ENCODE measurements at places on chromosomes 12 and 14.

GRCh38 chr14:34629344-34629656 lies 648 bp downstream of the SNX6 start:
- no peak for DNase-seq

DNA sequence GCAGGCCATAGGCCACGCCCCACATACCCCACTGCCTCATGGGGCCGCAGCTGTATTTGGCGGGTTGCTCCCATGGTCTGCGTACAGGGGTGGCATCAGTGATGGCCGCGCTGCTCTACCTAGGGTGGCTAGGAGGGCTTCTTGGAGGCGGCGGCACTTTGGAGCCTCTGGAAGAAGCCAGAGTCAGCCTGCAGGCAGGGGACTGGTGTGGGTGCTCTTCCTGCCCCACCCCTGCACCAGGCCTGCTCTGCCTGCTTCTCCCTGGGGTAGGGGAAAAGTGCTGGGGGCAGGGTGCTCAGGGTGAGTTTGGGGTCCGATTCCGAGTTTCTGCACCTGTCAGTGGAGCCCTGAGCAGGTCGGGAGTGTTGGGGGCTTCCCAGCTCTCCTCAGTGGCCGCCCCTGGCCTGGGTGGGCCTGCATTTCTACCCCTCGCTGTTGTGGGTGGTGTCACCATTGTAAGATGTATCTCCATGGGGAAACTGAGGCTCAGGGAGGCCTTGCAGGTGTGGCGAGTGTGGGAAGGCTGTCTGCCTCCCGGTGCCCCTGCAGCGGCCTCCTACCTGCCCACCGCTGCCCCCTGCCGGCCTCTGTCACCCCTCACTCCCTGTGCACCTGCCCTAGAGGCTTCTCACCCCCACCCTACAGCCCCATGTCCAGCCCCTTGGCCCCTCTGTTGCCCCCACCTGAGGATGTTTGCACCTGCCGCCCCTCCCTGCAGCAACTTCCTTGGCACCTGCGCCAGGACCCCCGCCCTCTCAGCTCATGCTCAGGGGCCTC lies 5.5 kb downstream of the CEP170B start:
- peak; percentile 36 for DNase-seq

GRCh38 chr14:81938341-81938740 lies 404.7 kb upstream of the SEL1L start:
- no peak for DNase-seq

GRCh38 chr12:51846911-51847642 lies 1.4 kb downstream of the FIGNL2 start:
- DNase-seq: no peak

- DNase-seq: peak; percentile 24
These were observed 503 bp downstream of the FBXO21 start for GRCh38 chr12:117189725-117190209.

DNA sequence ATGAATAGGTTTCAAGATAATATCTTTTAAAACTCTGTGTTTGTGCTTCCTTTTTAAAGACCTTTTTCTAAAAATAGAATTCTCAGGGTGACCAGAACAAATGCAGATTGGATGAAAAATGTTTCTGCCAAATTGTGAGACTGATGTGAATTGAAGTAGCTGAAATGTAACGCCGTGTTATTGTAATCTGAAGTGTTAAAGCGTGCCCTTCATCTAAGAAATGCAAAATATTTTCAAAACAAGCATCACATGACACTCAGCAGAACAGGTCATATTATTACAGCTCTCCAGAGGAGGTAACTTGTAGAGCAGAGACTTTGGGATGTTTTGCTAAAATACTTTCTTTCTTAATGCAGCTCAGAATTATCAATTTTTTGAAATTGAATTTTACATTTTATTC lies 90.0 kb upstream of the PLEKHA5 start:
- no peak for DNase-seq

GRCh38 chr14:33758547-33758946 lies 192.3 kb downstream of the EGLN3 start:
- no peak for DNase-seq

GRCh38 chr12:92771001-92771400 lies 68.2 kb downstream of the PLEKHG7 start:
- DNase-seq: no peak

- DNase-seq: no peak
These were observed 32.5 kb downstream of the KRT76 start for GRCh38 chr12:52744493-52745156.

GRCh38 chr12:9702255-9702654 lies 30.6 kb downstream of the CLECL1 start:
- no peak for DNase-seq

DNA sequence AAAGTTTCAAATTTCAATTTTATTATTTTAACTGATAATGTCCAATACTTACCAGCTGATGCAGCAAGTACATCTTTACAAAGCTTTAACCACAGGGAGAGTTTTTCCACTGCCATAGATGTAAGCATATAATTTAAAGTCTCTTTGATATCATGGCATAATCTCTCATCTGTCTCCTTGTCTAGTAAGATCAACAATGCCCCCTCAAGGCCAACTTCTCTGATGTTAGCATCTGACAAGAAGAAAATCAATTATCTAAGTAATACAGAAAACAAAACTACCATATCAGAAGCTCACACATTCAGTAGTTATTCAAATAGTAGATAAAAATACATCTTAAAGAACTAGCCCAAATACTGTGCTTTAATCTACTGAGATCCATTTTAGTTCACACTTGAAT lies 94.2 kb downstream of the HEATR5A start:
- no peak for DNase-seq

- DNase-seq: no peak
These were observed 1.3 kb upstream of the PTGDR start for GRCh38 chr14:52266179-52266578.

DNA sequence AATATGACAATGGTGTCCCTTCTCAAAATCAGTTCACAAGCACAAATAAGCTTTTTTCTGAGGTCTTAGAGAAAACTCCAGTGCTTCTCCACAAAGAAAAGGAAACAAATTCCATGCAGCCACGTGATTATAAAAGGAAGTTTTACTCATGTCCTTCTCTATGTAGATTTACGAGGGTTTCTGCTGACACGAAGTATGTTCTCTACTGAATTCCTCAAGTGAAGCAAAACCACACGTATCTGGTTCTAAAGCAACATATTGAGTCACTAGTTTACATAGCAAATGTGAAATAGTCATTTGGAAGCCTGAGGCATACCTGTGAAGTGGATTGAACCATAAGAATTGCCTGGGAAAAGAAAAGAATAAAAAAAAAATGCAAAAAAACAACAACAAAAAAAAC lies 31.9 kb downstream of the BMP4 start:
- DNase-seq: no peak

GRCh38 chr12:64450057-64450640 lies 1.8 kb upstream of the TBK1 start:
- DNase-seq: no peak

DNA sequence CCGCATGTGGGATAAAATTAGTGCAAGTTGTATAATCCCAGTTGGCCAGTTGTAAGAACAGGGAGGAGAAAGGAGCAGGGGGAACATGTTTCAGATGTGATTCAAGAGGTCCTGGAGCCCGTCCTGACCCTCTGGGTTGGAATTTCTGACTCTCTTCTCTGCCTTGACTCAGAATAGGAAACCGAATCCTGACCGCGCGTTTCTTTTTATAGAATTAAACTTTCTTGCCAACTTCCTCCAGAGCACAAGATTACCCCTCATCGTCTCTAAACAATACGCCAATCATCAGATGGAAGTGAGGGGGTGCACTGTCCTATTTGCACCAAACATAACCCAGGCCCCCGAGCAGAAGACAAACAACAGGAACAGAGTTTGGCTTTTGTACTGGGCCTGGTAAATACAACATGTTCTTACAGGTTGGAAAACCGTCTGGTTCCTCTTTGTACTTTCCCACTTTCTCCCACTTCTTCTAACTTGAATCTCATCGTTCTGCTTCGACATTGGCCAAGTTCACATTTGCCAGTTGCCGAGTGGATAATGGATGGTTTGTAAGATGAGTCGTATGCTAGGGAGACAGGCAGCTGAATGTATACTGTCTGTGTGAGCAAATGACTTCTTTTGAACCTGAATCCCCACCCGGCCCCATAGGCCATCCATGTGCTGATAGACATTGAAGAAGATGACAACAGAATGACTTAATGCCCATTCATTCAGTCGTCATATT lies 42.6 kb upstream of the MED13L start:
- DNase-seq: no peak

DNA sequence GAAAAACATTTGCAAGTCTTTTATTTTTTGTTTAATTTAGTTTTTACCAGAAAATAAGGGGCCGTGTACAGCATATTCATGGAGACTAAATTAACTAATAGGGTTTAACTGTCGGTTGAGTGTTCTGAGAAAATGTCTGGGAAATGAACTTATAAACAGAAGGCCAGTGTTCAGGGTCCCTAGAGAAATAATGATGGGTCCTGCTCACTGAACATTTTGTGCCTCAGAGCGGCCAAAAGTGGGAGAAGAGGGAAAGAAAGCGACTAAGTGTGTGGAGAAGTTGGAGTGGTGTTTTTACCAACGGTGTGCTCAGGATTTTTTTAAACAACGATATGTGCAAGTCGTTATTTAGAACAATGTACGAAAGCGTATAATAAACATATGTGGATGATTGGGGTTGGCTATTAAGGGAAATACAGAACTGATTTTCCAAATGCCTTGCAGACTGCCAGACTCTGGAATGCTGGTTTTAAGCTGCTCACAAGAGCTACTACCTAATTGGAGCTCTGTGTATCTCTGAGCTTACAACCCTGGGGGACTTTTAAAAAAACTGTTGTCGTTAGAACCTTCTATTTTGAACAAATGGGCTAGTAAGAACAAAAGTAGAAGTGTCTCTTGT lies 166.7 kb downstream of the SLC38A4 start:
- no peak for DNase-seq

- no peak for DNase-seq
These were observed 117.4 kb downstream of the KTN1 start for GRCh38 chr14:55697414-55697861.

DNA sequence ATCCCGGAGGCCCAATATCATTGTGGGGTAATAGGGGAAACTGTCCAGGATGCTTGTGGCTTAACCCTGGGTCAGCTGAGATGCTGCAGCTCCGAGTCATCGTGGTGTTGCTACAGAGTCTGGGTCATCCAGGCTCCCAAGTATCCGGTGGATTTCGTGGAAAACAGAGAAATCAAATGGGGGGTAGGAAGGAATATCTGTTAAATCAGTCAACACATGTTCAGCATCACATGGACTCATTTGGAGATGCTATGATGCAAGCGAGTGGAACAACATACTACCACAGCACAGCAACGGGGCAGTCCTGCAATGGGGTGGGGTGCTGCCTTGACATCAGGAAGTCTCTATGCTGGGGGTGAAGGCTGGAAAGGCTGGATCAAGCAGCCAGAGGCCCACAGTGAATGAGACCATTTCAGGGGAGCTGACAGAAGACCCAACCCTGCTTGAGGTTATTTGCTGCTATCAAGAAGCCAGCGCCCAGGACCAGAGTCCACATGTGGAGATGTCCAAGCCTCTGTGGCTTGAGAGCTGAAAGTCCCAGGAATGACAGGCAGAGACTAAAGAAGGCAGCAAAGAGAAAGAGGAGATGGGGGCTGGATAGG lies 22.9 kb downstream of the VDR start:
- DNase-seq: no peak

DNA sequence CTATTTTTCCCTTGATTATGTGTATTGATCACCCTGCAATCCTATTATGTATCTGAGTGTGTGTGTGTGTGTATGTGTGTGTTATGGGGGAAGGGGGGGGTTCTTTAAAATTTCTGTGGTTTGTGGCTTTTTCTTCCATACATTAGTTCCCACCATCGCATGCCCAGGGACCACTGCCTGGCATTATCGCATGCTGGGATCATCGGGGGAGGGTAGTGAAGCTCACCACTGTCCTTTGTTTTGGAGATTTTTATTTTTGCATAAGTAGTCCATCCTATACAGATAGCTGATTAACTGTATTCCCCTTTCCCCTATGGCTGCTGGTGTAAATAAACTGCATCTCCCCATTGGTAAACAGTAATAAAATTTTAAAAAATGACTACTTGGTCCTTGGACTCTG lies 3.4 kb downstream of the ATXN7L3B start:
- DNase-seq: no peak

- DNase-seq: no peak
These were observed 178.4 kb upstream of the PARP11 start for GRCh38 chr12:4051596-4051995.

DNA sequence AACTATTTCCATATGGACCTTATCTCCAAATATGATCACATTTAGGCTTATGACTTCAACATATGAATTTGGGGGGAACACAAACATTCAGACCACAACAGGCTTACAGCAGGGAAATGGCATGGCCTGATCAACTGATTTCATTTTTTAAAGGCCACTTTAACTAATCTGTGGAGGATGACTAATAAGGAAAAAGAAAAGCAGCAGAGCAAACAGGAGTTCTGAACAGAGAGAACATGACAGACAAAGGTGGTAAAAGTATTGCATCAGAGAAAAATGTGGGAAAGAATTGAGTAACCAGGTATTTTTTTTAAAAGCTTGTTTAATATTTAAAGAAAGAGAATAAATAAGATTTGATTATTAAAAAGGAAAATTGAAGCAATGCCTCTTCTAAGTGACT lies 366.1 kb upstream of the TMPO start:
- DNase-seq: no peak

DNA sequence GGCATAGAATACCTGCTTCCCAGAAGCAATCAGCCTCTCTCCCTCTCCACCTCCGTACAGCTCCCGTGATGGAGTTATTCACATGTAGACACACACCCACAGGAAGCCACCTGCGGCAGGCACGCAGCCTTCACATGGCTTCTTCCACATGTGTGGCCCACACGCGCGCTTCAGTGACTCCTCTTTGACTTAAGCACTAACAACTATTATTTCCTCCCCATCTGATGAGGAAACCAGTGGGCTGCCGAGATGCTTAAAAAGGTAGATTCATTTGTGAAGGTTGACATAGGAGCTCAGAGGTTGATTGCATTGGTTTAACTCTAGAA lies 69.3 kb downstream of the PRMT8 start:
- no peak for DNase-seq

DNA sequence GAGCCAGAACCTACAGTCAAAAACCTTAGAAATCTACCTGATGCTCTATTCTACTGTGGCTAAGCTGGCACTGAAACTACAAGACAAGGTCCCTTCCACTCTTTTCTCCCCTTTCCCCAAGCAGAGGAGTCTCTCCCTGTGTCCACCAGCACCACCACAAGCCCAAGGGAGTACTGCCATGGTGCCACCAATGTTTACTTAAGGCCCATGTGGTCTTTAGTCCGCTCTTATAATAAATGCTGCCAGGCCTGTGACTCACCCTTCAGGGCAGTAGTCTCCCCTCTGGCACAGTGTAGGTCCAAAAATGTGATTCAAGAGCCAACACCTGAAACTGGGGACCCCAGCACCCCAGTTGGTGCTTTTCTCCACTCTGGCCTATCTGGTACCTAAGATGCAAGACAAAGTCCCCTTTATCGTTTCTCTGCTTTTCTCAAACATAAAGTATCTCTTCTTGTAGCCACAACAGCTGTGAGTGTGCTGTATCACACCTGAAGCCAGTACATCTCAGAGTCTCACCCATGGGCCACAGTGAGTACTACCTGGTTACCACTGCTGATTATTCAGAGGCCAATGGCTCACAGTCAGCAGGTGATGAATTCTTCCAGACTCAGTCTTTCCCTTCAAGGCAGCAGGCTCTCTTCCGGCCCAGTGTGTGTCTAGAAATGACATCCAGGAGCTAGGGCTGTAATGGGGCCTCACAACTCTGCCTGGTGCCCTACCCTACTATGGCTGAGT lies 29.3 kb downstream of the SLC38A2 start:
- no peak for DNase-seq

Measured in activated CD4-positive, alpha-beta T cell treated with anti-CD3 and anti-CD28 coated beads for 1 hour (primary cell).